Bronchial epithelial cell (primary cell): ENCODE measurements at places on chromosomes 12 and 14. TPM values are rescaled to one million over a fixed set of nuclear protein-coding genes. Genes with fewer than 3 reads are reported as not detected.
A peak's percentile ranks its signal among the peaks of the same experiment; 100 is the strongest.

DNA sequence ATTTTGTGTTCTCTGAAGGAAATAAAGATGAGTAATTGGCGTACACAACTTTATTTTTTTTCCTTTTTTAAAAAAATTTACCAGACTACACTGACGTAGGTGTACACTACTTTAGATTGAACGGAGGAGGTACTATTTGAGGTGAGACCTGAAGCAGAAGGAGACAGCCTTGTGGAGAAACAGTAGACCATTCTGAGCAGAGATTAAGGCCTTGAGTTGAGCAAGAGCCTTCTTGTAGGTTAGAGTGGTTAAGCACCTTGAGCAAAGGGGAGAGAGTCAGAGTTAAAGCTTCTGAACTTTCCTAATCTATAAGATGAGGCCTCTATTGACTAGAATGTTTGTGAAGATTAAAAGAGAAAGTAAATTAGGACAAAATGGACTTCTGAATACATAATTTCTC, 2.5 kb downstream of the LEMD3 start:
- peak; percentile 54 for DNase-seq

GRCh38 chr12:104966677-104967076, 8.6 kb upstream of the SLC41A2 start:
- DNase-seq: no peak

DNA sequence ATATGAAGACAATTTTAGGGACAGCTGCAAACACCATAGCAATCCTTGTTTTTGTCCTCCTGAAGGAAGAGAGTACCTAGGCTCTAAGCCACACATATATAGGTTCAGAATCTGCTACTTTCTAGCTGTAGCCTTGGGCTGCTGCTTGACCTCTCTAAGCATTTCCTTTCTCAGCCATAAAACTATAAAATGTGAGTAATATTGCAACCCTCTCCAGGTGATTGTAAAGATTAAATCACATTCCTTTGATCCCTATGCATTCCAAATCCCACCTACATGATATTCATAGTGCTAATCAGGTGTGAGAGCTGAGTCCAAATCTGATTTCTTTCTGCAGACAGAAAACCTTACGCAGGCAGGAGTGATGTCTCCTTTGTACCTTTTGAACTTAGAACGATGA, 913.5 kb downstream of the VRK1 start:
- no peak for DNase-seq

GRCh38 chr12:123960029-123960735, 12.4 kb downstream of the CCDC92 start:
- no peak for DNase-seq

DNA sequence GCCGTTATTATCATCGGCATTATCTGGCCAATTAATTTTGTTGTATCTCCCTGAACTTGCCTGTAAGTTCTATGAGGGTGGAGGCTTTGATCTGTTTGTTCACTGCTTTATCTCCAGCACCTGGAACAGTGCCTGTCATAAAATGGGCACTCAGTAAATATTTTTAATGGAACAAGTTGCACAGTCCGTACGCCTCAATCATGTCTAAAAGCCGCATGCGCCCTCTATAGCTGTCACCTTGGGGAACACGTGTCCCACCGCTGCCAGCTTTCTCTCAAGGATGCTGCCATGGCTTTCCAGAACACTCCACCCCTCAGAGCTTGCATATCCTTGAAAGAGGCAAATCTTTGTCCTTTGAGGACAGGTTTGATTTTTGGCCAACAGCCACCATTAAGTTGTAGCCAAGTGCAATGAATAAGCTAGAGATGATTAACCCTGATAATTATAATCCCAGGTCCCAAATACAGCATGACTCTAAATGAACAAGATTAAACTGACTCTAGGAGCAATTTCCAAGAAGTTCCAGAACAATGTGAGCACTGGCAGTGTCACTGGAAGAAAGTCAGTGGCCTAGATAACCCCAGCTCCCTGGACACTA, 55.1 kb downstream of the ERH start:
- no peak for DNase-seq

- DNase-seq: no peak
Observed at GRCh38 chr14:60163693-60164092, 1.5 kb downstream of the DHRS7 start.

GRCh38 chr14:60251877-60252276, 2.9 kb downstream of the PPM1A start:
- peak; percentile 21 for DNase-seq

DNA sequence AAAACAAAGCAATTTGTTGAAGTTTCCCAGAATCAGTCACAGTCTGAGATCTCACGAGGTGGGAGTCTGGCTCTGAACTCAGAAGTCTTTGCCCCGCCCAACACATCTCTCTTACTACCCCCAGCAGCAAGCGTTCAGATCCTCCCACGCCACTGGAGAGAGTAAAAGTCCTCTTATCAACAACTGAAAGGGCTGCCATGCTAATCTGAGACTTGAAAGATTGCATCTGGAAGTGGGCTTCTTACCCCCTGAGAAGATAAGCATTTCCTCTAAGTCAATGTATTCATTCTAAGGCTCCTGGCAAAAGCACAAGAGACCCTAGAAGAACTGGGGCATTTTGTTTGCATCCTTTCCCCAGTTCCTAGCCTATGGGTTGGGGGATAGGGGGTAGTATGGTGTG, 34.1 kb upstream of the STON2 start:
- DNase-seq: no peak

DNA sequence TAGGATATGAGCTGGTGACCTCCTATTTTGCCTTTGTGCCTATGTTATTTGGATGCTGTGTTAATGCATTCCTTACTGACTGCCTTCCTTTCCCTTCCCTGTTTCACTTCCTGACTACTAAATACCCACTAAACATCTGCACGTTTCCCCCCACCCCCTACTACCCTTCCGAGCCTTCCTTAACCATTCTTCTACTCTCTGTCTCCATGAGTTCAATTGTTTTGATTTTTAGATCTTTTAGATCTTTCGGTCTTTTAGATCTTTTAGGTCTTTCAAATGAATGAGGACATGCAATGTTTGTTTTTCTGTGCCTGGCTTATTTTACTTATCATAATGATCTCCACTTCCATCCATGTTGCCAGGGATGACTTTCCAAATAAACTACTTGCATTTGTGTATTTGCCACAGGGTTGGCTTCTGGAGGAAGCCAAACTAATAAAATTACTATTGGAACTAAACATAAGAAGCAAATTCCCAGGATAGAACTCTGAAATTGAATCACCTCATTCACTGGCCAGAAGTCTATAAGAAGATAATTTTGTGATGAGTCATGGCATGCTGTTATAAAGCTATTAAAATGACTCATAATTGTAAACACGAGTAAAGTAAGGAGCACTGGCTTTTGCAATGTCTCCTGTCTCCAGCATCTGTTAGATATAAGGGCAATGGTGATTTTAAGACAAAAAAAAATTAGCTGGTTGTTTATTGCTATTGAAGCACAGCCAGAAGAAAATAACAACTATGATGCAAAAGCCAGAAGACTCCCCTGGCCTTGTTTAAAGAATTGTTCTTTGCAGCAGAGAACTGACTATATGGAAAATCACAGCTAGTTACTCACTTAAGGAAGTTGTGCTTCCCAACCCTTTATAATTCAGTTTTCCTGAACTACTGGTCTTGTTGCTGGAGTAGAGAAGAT, 586.3 kb downstream of the LRFN5 start:
- DNase-seq: peak; percentile 92

DNA sequence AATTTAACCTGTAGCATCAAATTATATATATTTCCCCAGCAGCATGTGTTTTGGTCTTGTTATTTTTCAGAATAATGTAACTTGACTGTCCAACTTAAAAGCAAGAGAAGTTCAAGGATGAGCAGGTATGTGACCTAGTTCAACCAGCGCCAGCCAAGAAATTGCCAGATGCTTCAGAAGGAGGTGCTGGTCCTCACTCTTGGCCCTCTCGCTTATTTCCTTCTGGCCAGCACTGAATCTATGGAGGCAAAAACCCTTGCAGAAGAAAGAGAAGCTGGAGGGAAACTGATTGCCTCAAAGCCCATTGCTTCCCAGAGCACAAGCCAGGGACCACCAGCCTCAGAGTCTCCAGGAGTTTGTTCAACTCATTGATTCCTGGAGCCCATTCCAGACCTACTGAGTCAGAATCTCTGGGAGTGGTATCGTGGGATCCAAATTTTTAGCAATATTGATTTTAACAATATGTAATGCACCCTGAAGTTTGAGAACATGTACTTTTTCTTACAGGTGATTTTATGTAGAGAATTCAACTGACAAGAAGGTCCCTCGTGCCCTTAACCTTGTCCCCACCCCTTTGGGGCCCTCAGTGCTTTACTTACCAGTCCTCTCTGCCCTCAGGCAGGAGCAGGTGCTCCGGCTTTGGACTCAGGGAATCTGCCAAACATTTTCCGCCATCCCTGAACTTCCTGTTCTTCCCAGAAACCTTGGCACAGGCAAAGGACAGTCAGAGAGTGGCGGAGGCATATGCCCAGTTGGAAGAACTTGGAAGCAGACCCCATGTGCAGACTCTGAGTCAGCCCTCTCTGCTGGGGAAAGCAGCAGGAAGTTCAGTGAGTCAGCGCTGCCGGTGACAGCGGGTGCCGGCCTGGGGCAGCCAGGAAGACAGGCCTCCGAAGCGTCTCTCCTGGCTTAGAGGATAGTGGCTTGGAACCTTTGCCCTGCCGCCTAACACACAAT, 10.4 kb downstream of the BEST3 start:
- DNase-seq: peak; percentile 94

GRCh38 chr12:49121047-49121696, 10.0 kb downstream of the TUBA1B start:
- peak; percentile 50 for DNase-seq

DNA sequence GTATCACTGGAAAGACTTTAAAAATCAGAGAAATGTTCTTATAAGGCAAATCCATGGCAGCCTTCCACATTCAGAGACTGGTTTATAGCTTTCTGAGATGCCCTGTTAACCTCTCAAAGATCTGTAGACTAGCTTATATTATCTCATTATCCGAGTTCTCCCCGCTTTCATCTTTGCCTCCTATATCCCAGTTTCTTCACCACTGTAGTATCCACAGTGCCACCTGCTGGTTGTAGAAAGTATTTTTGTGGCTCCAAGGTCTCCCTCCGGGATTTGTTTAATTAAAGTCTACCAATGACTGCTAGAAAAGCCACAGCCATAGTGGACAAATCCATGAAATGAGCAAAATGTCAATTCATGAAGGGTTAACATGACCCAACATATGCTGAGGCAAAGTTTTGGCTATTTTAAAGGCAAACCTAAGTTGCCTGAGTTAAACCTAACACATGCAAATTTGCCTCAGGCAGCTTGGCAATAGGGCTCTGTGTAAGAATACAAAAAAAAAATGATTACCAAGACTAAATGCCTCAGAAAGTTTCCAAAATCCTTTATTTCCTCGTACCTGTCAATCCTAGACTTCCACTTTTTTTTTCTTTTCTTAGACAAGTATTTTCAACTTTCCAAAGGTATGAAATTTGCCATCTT, 218.8 kb upstream of the BMP4 start:
- DNase-seq: peak; percentile 68

DNA sequence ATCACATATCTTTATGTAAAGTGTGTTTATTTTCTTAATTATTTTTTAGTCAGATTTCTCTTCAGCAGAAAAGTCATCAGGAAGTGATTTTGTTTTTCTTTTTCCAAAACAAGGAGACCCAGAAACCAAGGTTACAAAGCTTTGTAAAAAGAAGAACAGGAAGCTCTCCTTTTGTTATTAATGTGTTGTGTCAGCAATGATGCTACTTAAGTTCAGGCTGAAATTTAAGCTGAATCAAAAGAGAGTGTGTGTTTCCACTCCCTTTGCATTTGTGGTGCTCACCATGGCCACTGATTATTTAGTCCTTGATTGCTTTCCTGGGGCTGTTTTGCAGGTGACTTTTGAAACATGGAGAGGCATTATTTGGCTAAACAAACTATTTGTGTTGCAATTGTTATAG, 155.3 kb upstream of the ATP2B1 start:
- no peak for DNase-seq

- no peak for DNase-seq
Observed at GRCh38 chr12:66115071-66115600, 15.4 kb downstream of the LLPH start.

NANOG gene
- total RNA-seq: not detected in 2 replicates

KCNK10 gene
- not detected in 2 replicates for total RNA-seq

MMAB gene
- 33.5 and 36.9 TPM in 2 replicates for total RNA-seq

ZDHHC22 gene
- not detected in 2 replicates for total RNA-seq
